ENCODE measurements at places on chromosomes 13 and 19.

- peak; percentile 83 for DNase-seq
- peaks cover 33% of the 10 kb centered on the region for H3K4me1 ChIP-seq
- peak overlapping the region; percentile 98 for H3K27ac ChIP-seq
- H3K27me3 ChIP-seq: peaks cover 25% of the 10 kb centered on the region
- H3K4me3 ChIP-seq: peak overlapping the region; percentile 71
Measured at GRCh38 chr19:3683405-3684053, 16.7 kb downstream of the PIP5K1C start.

- peak overlapping the region; percentile 33 for H3K27ac ChIP-seq
- peaks cover 17% of the 10 kb centered on the region for H3K4me1 ChIP-seq
- H3K27me3 ChIP-seq: peaks cover 25% of the 10 kb centered on the region
- H3K4me3 ChIP-seq: no peak overlapping the region
- DNase-seq: no peak
- H3K36me3 ChIP-seq: no peaks in the 10 kb centered on the region
Measured at GRCh38 chr19:4362831-4363545, 19.6 kb downstream of the MPND start.

- H3K36me3 ChIP-seq: no peaks in the 10 kb centered on the region
- peaks cover 5% of the 10 kb centered on the region for H3K27me3 ChIP-seq
- no peak overlapping the region for H3K27ac ChIP-seq
- no peak overlapping the region for H3K4me3 ChIP-seq
- H3K4me1 ChIP-seq: peaks cover 5% of the 10 kb centered on the region
- DNase-seq: peak; percentile 66
Measured at GRCh38 chr19:46753420-46754155, 7.3 kb upstream of the STRN4 start.

DNA sequence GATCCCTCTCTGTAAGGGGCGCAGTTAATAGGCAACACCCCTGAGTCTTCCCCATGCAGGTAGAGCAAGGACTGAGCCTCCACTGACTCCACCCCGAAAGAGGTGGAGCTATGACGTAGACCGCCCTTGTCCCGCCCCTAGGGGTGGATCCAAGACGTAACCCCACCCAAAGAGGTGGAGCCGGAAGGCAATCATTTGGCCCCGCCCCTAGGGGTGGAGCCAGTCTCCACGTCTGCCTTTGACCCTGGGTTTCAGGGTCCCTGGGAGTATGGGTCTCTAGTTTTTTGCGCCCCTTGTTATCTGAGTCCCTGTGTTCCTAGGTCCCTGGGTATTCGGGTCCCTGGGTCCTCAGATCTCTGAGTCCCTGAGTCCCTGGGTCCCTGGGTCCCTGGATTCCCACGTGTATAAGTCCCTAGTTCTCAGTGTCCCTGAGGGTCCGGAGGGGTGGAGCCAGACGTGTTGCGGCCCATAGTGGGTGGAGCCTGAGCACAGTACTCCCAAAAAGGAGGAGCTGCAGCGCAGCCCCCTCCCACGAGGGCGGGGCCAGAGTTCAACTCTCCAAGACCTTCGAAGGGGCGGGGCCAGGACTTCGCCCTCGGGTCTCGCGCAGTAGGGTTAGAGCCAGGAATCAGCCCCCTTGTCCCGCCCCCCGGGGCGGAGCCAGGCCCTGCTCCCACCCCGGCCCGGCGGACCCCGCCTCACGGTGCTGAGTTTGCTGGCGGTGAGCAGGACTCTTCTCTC, 5.3 kb downstream of the DENND1C start:
- no peak overlapping the region for H3K4me3 ChIP-seq
- H3K4me1 ChIP-seq: no peaks in the 10 kb centered on the region
- peak; percentile 86 for DNase-seq
- H3K36me3 ChIP-seq: peaks cover 4% of the 10 kb centered on the region

GRCh38 chr19:19120308-19121231, 17.7 kb downstream of the TMEM161A start:
- peaks cover 13% of the 10 kb centered on the region for H3K36me3 ChIP-seq
- H3K4me1 ChIP-seq: no peaks in the 10 kb centered on the region
- H3K27me3 ChIP-seq: no peaks in the 10 kb centered on the region
- H3K27ac ChIP-seq: no peak overlapping the region
- DNase-seq: peak; percentile 89

GRCh38 chr13:76677043-76677442, 209.2 kb downstream of the KCTD12 start:
- no peaks in the 10 kb centered on the region for H3K36me3 ChIP-seq
- DNase-seq: peak; percentile 33
- H3K4me3 ChIP-seq: no peak overlapping the region
- peak overlapping the region; percentile 60 for H3K27ac ChIP-seq

DNA sequence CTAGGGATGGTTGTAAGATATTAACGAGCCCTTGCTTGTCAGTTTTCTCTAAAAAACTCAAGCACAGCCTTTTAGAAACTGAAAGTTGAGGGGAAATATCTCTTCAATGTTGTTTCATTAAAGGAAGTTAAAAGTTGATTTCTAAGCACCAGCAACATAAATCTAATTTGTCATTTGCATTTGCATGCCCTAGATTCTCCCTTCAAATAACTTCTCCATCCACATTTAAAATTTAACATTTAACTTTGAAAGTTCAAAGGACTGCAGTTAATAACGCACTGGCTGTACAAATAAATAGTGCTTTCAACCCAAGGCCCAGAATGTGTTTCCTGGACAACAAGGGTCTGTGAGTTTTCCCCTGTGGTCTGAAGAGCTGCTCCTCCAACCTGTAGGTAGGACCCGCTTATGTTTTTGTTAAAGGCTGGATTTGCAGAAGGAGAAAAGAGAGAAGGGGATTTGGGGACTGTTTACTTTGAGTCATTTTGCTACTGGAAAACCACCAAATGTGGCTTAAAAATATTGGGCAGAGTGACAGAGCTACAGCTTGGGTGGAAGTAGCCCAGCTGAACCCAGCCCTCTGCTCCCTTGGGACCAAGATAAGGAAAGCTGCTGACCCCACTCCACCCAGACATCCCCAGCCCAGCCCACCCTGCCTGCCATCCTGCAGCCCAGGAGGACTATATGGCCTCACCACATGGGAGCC, 39.8 kb downstream of the TNFRSF19 start:
- H3K27me3 ChIP-seq: peaks cover 2% of the 10 kb centered on the region
- H3K36me3 ChIP-seq: no peaks in the 10 kb centered on the region
- H3K4me3 ChIP-seq: peak overlapping the region; percentile 31
- H3K27ac ChIP-seq: peak overlapping the region; percentile 59
